MG63 (cell line): ENCODE measurements at places on chromosomes 11 and 22. TPM values are rescaled to one million over a fixed set of nuclear protein-coding genes. Genes with fewer than 3 reads are reported as not detected.
A peak's percentile ranks its signal among the peaks of the same experiment; 100 is the strongest.

The OR8H2 gene
- total RNA-seq, result not detected in 2 replicates

The MTCH2 gene
- 24.3 and 43.0 TPM in 2 replicates for total RNA-seq

GRCh38 chr22:32583921-32584335, 109.3 kb downstream of the FBXO7 start:
- no peak for DNase-seq

DNA sequence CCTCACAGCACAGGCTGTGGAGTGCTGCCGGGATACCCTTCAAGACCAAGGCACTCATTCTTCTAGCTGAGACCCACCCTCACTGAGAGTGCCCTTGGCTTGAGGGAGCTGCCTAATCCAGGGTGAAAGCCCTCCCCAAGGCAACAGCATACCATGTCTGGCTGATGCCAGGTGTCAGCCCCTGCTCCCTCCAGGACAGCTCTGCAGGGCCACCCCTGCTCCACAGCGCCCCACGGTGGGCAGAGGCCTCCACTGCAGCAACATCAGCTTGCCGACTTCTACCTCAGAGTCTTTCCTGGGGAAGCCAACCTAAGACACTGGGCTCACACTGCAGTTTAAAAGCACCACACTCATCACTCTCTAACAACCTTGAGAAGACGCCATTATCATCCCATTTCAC, 29.0 kb downstream of the TTLL1 start:
- no peak for DNase-seq

DNA sequence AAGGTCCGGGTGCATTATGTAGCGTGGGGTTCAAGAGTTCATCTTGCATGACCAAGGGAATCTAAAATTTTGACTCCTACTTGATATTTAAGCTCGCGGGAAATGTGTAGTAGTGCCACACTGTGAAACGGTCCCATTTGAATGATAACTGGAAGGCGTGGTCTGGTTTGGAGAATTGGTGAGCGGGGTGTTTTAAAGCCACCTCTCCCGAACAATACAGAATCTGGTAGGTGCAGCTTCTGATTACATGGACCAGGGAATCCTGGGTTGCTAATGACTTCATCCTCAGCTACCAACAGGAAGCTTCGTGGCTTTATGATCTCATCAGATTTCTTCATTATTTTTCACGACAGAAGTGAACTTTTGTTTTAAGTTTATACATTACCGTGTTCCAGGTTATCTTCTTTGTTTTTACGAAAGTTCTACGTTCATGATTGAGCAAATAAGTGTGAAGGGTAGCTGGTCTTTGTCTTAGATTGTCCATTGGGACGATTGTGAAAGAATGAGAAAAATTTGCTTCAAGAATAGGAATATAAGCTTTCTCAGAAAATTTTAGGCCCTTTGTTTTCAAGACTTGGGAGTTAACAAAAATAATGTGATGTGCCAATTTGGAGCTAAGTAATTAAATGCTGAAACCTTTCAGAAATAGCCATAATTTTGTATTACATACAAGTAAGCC, 1.7 kb downstream of the QSER1 start:
- DNase-seq, result peak; percentile 49

The C22orf42 gene
- not detected in 2 replicates for total RNA-seq

DNA sequence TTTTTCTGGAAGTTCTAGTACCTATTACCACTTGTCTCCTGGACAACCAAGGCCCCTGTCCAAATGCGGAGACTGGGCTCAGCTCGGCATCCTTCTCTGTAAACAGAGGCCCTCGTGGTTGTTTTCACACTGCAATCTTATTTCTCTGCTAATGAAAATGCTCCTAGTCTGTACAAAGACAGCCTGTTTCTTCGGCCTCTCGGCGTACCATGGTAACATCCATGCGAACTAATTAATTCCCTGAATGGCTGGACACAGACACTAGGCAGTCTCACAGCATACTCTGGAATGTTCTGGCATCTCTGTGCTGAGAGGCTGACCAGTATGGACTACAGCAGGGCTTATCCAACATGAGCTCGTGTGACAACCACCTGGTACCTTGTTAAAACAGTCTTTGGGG, 5.7 kb downstream of the POLR3H start:
- no peak for DNase-seq

GRCh38 chr11:79440571-79441460, at the start of gene TENM4:
Gene TENM4, minus strand, starts transcription at chr11:79441030. Its CDS starts 371,086 bp downstream, at chr11:79069944.
- DNase-seq, result peak; percentile 31

- DNase-seq, result no peak
These were observed 108.2 kb downstream of the BCR start for GRCh38 chr22:23288301-23289129.

DNA sequence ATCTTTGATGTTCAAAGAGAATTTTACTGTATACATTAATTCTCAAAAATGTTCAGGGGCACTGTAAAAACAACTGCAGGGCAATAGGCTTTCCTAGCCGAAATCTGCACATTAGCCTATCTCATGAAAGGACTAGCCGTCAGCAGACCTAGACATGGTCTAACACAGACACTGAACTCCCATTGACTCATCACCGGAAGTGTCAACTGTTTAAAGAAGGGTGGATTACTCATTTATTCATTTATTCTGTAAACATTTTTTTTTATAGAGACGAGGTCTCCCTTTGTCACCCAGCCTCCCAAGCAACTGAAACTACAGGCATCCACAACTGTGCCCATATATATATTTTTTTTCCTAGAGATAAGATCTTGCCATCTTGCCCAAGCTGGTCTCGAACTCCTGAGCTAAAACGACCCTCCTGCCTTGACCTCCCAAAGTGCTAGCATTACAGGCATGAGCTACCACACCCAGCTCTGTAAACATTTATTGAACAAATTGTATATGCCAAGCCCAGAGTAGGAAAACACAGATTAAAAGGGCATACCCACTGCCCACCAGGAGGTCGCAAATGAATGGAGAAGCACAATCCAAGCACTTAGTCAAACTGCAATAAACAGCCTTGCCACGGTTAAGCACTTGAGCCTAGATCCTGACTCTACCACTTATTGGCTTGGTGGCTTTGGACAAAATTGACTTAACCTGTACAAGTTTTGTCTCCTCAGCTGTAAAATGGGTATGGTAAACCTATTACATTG, 26.6 kb downstream of the RAB30 start:
- peak; percentile 56 for DNase-seq

The RAB36 gene
- total RNA-seq, result 0.03 TPM in 1 of 2 replicates, not detected in the other

DNA sequence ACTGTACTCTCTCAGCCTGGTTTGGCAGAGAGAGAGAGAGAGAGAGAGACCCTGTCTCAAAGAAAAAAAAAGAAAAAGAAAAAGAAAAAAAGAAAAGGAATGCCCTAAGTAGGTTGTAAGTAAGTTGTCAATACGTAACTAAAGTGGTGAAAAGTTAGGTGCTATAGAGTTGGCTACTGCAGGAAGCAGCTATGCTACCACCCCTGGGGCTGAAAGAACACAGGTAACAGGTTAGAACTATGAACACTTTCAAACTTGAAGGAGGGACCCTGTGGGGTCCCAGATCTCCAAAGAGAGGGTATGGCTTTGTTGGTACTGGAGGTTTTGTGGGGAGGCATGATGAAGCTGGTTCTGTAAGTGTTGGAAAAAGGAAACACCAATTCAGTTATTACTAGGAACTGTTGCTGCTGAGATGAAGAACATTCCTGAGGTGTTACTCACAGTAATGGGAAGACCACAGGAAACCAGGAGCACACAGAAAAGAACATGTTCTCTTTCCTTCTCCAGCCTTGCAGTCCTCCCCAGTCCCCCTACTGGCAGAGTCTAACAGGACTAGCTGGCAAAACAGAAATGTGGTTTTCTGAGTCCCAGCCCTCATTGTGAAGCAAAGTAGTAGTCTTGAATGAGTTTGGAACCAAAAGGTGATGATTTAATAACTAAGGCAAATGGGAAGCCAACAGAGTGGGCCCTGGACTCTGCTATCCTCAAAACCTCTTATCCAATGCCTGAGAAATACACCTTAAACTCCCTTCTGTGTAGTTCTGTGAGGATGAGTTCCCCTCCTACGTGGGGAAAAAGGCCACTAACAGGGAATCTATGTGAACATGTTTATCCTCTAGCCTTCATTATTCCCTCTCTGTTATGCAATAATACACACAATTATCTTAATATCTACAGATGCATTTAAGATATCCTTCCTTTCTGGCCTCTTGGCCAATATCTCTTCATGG, 427.0 kb upstream of the DDI1 start:
- peak; percentile 61 for DNase-seq

- DNase-seq, result no peak
These were observed 541.4 kb upstream of the TENM4 start for GRCh38 chr11:79982185-79982584.

- DNase-seq, result peak; percentile 94
These were observed 638 bp downstream of the PARVA start for GRCh38 chr11:12377824-12378593.

DNA sequence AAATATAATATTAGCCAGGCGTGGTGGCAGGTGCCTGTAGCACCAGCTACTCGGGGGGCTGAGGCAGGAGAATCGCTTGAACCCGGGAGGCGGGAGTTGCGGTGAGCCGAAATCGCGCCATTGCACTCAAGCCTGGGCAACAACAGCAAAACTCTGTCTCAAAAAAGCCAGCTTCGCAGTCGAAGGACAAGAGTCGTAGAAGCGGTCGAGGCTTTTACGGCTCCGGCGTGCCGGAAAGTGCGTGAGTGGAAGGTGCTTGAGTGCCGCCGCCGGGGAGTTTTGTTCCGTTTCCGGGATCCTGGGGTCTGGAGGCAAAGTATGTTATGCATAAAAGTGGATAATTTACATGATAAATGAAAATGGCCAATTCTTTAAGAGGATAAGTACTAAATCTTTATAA, 43.6 kb downstream of the SYN3 start:
- no peak for DNase-seq

GRCh38 chr11:45413156-45413858, 127.2 kb upstream of the SYT13 start:
- no peak for DNase-seq

The RANGAP1 gene
- total RNA-seq, result 159 and 226 TPM in 2 replicates

DNA sequence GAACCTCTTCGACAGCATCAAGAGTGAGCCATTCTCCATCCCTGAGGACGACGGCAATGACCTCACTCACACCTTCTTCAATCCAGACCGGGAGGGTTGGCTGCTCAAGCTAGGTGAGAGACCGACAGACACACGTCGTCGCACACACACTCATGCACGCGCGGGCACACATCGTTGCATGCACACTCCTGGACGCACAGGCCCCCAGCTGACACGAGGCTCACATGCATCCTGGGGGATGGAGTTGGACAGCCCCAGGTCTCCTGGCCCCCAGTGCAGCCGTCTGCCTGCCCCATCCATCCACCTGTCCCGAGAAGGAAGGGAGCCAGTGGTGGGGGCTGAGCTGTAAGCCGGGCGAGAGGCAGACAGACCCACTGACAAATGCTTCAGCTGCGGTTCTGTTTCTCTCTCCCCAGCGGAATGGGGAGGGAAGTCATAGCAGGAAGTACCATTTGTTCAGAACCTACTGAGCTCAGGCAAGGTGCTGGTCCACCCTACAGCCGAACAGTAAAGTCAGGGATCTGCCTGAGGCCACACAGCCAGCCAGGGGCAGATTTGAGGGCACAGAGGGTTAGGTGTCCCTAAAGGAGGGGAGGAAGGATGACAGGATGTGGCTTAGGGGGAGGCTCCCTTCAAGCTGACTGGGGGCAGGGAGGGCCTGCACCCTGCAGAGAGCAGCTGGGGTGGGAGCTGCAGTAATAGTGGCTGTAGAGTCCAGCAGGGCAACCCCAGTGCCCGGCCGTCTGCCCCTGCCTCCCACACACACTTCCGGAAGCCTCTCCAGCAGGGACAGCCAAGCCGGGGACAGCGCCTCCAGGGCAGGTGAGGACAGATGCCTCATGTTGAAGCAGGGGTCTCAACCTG, 27.1 kb downstream of the CYTH4 start:
- no peak for DNase-seq

DNA sequence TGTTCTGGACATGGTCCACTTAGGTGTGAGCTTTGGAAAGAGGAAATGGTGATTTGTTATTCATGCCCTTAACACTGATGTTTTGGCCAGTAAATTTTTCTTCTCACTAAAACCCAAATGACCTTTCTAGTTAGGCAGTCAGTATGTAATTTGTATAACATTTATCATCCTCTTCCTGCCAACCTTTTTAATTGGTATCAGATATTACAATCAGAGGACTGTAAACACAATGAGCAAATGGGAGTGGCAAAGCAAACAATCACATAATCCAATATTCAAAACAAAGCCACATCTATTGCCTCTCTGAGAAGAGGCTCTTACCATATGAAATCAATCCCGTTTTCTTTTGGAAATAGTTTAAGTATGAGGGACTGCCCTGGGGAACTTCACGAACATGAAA, 49.1 kb downstream of the BBOX1 start:
- DNase-seq, result no peak
